ENCODE measurements at places on chromosomes 5 and 9. TPM values are rescaled to one million over a fixed set of nuclear protein-coding genes. Genes with fewer than 3 reads are reported as not detected.

Gene PCDHGA12
- 0.11 TPM for total RNA-seq

Gene PCDHAC2
- not detected for total RNA-seq

GRCh38 chr5:171989276-171989675 is 17.2 kb downstream of the FBXW11 start:
- H3K27ac ChIP-seq, result no peak overlapping the region
- no peak overlapping the region for H3K4me3 ChIP-seq
- H3K36me3 ChIP-seq, result peaks cover 62% of the 10 kb centered on the region
- no peaks in the 10 kb centered on the region for H3K27me3 ChIP-seq
- H3K4me1 ChIP-seq, result peaks cover 31% of the 10 kb centered on the region

DNA sequence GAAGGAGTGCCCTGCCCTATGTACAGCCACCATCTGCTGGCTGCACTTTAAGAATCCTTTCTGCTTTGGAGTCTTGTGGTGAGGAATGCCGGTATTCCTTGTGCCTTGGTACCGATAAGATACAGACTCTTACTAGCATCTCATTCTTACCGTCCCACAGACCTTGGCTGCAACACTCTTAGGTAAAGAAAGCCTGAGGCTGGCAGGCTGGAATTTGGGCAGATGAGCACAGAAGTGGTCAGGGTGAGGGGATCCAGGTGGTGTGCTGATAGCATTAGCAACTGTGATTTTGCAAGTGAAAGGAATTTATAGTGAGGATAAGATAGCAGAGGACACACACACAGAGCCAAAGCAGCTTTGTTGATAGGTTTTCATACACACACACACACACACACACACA is 198.1 kb downstream of the ENC1 start:
- H3K27me3 ChIP-seq, result peaks cover 6% of the 10 kb centered on the region
- H3K4me1 ChIP-seq, result no peaks in the 10 kb centered on the region
- H3K27ac ChIP-seq, result no peak overlapping the region
- H3K36me3 ChIP-seq, result no peaks in the 10 kb centered on the region

- H3K27ac ChIP-seq, result no peak overlapping the region
- H3K4me1 ChIP-seq, result peaks cover 3% of the 10 kb centered on the region
- H3K27me3 ChIP-seq, result peaks cover 16% of the 10 kb centered on the region
- DNase-seq, result no peak
Observed at GRCh38 chr5:143836161-143836725, 24.3 kb downstream of the HMHB1 start.

DNA sequence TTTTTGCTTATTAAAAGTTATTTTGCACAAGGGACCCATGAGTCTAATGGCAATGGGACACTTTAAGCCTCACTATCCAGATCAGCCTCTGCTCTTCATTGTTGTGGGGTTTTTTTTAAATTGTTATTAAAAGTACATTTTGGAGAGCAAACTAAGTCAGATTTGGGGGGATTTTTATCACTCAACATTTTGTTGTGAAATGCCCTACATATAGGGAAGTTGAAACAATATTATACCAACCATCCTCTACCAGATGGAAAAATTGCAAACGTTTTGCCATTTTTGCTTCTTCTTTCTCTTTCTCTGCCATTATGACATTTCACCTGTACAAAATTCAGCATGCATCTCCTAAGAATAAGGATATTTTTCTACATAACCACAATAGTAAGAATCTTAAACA is 75.3 kb downstream of the SLC1A3 start:
- H3K27ac ChIP-seq, result no peak overlapping the region
- peaks cover 6% of the 10 kb centered on the region for H3K4me1 ChIP-seq
- H3K36me3 ChIP-seq, result no peaks in the 10 kb centered on the region
- no peak for DNase-seq
- H3K4me3 ChIP-seq, result no peak overlapping the region

DNA sequence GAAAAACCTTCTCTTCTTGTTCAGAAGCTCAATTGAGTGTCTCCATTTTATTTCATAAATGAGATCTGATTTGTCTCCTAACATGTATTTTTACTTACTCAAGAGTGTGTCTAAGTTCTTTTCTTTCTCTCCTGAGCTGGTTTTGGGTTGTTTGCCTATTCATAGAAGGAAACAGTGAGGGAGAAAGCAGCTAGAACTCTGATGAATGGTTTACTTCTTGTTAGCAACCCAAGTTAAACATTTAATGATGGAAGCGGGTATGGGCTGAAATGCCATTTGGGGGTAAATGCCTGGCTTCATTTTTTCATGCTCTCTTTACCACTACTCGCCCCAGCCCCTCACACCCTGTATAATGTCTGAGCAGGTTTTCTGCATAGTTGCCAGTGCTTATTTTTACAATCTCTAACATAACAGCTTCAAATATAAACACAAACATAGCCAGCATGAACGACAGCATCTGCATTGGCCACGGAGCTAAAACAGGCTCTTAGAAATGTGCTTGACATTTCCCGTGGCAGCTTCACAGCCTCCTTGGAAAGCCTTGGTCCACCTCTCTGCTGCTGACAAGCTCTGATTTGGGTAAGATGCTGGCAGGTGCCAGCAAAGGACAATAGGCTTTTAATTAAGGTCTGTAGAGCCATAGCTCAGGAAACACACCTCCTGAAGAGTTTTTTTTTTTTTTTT is 321.1 kb downstream of the ARHGEF28 start:
- H3K36me3 ChIP-seq, result no peaks in the 10 kb centered on the region
- H3K27me3 ChIP-seq, result no peaks in the 10 kb centered on the region
- no peak overlapping the region for H3K27ac ChIP-seq
- H3K4me3 ChIP-seq, result no peak overlapping the region
- no peak for DNase-seq
- H3K4me1 ChIP-seq, result no peaks in the 10 kb centered on the region

DNA sequence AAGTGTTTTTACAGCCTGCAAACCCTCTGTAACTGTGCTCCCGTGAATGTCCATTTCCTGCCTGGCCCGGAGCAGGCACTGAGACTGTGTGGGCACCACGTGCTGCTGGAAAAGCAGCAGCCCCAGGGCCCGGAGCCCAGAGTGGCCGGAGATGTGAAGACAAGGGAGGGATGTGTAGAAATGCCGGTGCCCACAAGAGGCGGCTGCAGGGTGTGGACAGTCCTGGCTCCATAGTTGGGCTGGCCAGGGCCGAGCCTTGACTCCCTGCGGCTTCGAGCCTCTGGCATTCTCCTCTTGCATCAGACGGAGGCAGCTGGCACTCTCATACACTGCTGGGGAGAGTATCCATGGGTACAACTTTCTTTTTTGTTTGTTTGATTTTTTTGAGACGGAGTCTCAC is 13.2 kb upstream of the GFPT2 start:
- no peak for DNase-seq
- no peak overlapping the region for H3K4me3 ChIP-seq
- H3K36me3 ChIP-seq, result no peaks in the 10 kb centered on the region

- peak overlapping the region; percentile 87 for H3K4me3 ChIP-seq
- H3K27me3 ChIP-seq, result no peaks in the 10 kb centered on the region
- H3K4me1 ChIP-seq, result peaks cover 44% of the 10 kb centered on the region
Observed at GRCh38 chr5:163506095-163506457, 657 bp downstream of the MAT2B start.

DNA sequence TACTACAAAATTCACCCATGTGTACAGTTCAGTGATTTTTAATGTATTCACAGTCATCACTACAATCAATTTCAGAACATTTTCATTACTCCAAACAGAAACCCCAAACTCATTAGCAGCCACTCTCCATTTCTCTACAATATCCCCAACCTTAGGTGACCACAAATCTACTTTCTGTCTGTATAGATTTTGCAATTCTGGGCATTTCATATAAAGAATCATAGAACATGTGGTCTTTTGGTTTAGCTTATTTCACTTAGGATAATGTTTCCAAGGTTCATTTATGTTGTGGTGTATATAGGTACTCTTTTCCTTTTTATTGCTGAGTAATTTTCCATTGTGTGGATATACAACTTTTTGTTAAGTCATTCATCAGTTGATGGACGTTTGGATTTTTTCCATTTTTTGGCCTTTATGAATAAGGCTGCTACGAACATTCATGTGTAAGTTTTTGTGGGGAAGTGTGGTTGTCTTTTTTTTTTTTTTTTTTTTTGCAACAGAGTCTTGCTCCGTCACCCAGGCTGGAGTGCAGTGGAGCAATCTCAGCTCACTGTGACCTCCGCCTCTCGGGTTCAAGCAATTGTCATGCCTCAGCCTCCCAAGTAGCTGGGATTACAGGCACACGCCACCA is 54.5 kb downstream of the DOCK8 start:
- no peak overlapping the region for H3K27ac ChIP-seq
- peaks cover 56% of the 10 kb centered on the region for H3K4me1 ChIP-seq
- no peak overlapping the region for H3K4me3 ChIP-seq
- DNase-seq, result no peak
- peaks cover 16% of the 10 kb centered on the region for H3K36me3 ChIP-seq
- no peaks in the 10 kb centered on the region for H3K27me3 ChIP-seq

Measured in activated T-helper 2 cell treated with anti-CD3 and anti-CD28 coated beads, Interferon-gamma antibody, Interleukin-2, Interleukin-4, amounts not matched to agents 10 μg/mL and 5 μg/mL and 100 μg/mL, durations not matched to agents 14 hours and 24 hours and 36 hours (primary cell).